ENCODE measurements at places on chromosomes 16 and 17.

DNA sequence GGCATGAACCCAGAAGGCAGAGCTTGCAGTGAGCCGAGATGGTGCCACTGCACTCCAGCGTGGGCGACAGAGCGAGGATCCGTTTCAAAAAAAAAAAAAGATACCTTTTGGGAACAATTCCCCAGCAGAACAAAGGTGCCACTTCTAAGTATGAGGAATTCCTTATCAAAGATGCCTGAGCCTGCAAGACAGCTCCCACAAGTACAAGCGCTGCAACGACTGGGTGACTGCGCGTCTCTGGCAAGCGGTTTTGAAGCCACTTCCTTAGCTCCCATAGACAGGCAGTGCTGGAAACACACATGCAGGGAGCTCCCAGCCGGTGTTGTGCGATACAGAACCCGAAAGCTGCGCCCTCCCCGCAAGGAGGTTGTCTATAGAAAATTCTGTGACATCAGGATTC lies 60.5 kb downstream of the ADCY9 start:
- no peak for DNase-seq

DNA sequence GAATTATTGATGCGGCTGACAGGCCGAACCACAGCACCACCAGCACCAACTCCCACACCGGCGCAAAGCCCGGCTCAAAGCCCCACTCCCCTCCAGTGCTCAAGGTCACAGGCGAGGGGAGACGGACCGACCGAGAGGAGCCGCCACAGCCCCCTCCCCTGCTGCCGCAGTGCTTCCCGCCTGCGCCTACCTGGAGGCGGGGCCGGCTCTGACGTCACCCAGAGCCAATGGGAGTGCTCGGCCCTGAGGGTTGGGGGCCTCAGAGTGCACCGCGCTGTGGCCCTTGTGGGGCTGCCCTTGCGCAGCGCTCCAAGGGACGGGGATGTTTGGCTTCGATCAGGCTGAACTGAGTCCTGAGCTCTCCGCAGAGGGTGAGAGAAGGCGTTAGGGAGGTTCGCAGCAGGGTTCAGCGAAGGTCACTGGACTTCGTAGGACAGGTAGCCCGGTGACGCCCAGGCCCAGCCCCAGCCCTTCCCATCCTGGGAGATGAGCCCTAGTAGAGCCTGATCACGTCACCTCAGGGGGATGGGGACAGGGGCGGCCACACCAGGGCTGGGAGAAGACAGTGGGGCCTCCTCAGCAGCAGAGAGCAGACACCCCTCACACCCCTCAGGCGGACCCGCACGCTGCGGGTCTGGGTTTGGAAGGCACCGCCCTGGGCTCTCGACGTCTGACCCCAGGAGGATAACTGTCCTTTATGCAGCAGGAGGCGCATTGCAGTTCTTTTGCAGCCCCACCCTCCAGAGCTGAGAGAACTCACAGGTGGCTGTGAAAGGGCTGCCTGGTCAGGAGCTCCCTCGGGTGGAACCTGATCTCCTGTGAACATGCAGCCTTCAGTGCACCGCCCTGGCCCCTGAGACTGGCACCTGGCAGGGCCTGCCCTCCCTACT lies 1.5 kb downstream of the NDRG4 start:
- DNase-seq: peak; percentile 44

DNA sequence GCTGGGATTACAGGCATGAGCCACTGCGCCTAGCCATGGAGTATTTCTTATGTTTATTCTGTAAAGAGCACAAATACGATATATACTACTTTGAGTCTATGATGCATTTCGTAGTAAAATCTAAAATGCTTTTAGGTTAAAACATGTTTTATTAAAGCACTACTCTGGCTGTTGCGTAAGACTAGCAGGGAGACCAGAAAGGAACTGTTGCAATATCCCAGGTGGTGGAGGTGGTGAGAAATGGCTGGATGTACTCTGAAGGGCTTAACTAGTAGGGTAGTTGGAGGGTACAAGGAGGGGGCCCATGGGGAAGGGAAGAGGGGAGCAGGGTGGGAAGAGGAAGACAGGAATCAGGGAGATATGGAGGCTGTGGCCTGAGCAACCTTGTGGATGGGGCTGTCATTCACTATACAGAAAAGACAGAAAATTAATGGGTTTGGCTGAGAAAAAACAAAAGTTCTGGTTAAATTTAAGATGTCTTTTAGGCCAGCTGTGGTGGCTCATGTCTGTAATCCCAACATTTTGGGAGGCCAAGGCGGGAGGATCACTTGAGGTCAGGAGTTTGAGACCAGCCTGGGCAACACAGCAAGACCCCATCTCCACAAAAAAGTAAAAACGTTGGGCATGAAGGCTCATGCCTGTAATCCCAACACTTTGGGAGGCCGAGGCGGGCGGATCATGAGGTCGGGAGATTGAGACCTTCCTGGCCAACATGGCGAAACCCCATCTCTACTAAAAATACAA lies 35.8 kb downstream of the ST3GAL2 start:
- DNase-seq: no peak

DNA sequence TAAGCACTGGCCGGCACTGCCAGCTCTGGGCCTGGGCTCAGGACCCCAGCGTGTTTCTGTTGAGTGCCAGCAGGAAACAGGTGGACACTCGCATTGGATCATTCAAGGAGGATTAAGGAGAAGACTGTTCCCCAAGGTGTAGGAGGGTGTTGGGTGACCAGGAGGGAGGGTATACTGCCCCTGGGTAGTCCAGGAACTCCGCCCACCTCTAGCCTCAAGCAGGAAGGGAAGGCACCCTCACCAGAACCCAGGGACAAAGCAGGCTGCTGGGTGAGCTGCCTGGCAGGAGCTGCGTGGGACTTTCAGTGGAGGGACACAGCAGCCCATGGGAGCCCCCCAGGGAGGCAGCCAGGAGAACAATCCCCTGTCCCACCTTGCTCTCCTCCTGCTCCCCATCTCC lies 7.7 kb upstream of the RAB37 start:
- no peak for DNase-seq

DNA sequence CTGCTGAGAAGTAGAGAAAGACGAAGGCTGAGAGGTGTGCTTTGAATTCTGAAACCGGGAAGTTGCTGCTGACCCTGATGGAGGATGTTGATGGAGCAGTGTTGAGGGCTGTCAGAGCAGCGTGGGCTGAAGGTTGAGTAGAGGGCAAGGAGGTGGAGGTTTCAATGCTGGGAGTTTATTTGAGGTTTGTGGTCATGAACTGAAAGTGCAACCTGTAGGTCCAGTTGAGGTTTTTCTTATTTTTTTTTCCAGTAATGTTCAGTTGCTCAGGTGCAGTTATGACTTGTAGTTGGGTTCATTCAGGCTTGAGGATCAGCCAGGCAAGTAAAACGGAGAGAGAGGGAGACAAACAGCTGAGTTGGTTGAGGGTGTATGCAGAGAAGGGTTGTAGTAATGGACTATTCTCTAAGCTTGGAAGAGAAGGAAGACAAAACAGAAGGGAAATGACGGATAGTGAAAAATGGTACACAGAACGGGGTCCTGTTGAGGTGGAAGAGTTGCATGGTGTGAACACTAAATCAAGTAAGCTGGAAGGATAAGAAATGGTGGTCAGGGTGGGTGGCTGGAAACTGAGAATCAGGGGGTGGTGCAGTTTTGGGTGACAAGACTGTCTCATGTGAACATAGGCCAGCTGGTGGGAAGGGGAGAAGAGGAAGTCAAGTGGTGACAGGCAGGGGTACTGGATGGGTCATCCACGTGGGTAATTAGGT lies 8.7 kb upstream of the UBE2G1 start:
- peak; percentile 40 for DNase-seq

GRCh38 chr16:72961863-72962262 lies 86.1 kb downstream of the ZFHX3 start:
- DNase-seq: no peak

GRCh38 chr17:37283414-37283961 lies 92.3 kb upstream of the C17orf78 start:
- no peak for DNase-seq

DNA sequence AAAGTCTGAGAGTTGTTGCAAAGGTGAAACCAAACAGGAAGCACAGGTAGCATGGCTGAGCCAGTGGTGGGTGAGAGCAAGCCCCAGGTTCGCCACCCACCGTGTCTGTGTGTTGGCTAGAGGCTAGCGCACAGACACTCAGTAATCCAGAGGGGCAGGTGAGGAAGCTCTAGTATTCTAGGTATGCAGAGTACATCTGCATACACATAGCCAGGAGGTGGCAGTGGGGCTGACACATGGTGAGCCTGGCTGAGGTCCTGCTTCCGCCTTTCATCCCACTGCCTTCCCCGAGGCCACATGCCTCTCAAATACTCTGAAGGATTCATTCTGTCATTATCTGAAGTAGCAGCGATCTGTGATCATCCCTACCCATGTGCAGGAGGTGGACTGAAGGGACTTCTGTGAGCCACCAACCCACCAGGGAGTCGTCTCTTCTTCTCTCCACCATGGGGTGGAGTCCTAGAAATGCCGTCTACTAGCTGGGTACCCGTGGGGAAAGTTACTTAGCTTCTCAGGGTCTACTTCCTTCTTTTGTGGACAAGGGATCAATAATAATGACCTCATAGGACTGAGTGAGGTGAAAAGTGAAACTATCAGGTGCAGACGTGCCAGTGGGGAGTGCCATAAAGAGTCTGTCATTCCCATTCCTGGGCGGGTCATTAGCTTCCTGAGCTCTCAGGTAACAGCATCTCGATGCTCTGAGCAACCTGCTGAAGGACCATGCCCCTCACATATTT lies 36.0 kb upstream of the ICAM2 start:
- DNase-seq: no peak

GRCh38 chr17:73396431-73397277 lies 84.9 kb upstream of the CDC42EP4 start:
- DNase-seq: no peak

- DNase-seq: peak; percentile 64
Measured at GRCh38 chr17:63439687-63440086, 6.4 kb downstream of the CYB561 start.

Measured in CD4-positive, alpha-beta T cell treated with Interleukin-12 subunit alpha and Interleukin-12 subunit beta, for 1 hour (primary cell).